HS-5 (cell line): ENCODE measurements at places on chromosomes 5 and 9.

DNA sequence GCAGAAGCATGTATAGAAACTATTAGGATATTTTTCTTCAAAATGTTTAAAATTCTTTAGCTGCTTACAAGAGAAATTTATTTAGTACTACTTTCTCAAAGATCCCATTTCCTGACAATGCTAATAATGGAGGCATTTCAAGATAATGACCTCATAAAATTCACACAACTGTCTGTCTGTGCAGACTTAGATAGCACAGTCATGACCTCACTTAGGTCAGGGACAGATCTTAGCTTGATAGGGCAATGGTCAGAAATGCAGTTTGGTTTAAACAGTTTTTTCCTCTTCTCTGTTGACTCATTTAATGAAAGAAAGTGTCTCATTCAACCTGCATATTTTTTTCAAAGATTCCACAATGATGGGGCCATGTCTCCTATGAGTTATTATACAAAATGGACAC is 128.4 kb downstream of the GRIA1 start:
- no peak for DNase-seq

DNA sequence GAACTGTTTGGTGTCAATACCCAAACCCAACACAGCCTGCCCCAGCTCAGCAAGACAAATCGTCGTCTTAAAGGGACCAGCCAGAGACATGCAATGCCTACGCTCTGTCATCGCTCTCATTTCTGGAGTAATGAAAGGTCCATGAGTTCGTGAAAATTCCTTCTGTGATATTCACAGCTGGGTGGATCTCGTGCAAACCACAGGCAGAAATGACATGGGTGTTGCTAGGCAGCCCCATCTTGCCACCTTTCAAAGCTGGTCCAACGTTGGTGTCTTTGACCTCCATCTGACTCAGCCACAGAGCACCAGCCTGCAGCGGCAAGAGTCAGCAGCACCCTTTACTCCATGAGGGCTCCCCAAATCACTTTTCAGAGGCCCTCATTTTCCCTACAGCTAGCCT is 215.3 kb downstream of the SLIT3 start:
- DNase-seq: no peak

- DNase-seq: peak; percentile 52
Observed at GRCh38 chr9:98380065-98380681, 124.7 kb upstream of the TBC1D2 start.

DNA sequence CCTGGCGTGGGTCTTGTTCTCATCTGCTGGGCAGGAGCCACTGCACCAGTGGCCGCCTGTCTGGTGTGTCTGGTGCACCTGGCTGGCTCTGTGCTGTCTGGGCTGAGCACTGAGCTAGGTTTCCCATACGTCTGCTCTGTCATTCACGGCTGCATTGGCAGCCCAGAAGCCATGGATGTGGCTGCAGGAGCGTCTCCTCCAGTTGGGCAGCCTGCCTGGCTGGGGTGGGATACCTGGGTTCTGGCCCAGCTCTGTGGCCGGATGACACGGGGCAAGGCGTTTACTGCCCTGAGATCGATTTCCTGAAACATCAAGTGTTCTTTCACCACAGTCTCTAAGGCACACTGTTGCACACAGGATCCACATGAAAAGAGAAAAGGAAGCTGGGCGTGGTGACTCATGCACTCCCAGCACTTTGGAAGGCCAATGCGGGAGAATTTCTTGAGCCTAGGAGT is 25.5 kb upstream of the SLC25A51 start:
- no peak for DNase-seq

- peak; percentile 11 for DNase-seq
Observed at GRCh38 chr5:99122976-99123375, 194.2 kb upstream of the CHD1 start.

- DNase-seq: no peak
Observed at GRCh38 chr5:112951124-112951702, 25.4 kb upstream of the DCP2 start.

- no peak for DNase-seq
Observed at GRCh38 chr9:14866200-14866749, 44.0 kb downstream of the FREM1 start.

- no peak for DNase-seq
Observed at GRCh38 chr5:50749873-50750272, 83.4 kb downstream of the PARP8 start.

- no peak for DNase-seq
Observed at GRCh38 chr5:21181609-21182125, 1193.7 kb upstream of the CDH18 start.

DNA sequence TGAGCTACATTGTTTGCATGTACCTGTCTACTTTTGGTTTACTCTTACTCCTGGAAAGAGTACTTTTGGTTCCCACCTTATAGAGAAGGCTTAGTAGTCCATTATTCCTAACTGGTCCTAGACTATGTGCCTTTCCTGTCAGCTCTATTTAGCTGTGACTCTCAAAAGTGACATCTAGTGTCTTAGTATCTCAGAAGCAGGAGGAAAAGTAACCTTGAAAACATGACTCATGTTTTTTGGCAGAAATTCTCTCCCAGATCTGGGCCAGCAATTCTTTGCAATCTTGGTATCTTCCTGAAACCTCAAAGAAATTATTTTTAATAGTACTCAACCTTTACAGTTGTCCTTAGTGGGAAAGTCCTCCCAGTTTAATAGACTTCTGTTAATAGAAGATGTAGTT is 691.7 kb upstream of the SEMA6A start:
- DNase-seq: peak; percentile 2

- DNase-seq: no peak
Observed at GRCh38 chr9:101139082-101139481, 110.6 kb downstream of the PLPPR1 start.

GRCh38 chr5:157159209-157159751 is 6.8 kb downstream of the GARIN3 start:
- no peak for DNase-seq

DNA sequence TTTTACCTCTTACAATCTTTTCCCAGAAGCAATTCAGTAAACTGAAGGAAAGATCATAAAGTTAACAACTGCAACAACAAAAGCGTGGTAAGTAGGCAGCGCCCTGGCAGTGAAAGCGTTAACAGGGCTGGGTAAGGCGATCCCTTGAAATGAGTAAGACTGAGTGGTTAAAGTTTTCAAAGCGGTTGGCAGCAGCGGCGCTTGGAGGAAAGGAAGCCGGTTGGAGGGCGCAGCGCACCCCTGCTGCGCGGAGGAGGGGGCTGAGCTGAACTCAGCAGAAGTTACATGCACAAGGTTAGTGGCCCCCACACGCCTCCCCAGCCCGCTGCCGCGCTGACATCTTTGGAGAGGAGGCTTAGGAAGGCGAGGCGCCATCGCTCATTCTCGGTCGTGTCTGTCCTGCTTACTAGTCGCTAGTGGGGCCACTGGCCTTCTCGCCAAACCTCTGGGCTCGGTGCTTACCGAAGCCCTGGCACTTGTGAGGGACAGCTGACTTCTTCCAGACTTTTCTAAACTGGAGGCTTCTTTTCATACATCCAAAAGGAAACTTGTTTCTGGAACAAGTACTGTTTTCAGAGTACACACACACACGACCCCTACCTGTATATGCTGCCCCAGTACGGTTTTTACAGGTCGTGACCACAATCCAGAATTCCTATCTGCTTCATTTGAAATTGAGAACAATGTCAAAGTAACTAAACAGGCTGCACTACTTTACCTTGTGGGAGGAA is at the start of gene SH3RF2:
Gene SH3RF2, plus strand, starts transcription at position 178 of the 731 bp plus-strand sequence. CDS start 1,351 bp downstream, outside the sequence.
- DNase-seq: no peak

DNA sequence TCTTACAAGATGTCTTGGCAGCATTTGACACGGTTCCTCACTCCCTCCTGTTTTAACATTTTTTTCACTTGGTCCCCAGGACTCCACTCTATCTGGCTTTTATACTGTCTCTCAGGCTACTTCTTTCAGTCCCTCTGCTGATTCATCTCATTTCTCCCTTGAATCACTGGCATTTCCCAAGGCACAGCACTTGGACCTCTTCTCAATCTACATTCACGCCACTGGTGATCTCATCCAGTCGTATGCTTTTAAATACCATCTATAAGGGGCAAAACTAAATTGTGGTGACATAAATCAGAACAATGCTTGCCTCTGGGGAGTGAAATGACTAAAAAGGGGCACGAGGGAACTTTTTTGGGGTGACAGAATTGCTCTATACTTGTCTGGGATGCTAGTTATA is 47.1 kb downstream of the MAPKAP1 start:
- peak; percentile 69 for DNase-seq

GRCh38 chr5:66993882-66994281 is 202.7 kb downstream of the CD180 start:
- DNase-seq: no peak

DNA sequence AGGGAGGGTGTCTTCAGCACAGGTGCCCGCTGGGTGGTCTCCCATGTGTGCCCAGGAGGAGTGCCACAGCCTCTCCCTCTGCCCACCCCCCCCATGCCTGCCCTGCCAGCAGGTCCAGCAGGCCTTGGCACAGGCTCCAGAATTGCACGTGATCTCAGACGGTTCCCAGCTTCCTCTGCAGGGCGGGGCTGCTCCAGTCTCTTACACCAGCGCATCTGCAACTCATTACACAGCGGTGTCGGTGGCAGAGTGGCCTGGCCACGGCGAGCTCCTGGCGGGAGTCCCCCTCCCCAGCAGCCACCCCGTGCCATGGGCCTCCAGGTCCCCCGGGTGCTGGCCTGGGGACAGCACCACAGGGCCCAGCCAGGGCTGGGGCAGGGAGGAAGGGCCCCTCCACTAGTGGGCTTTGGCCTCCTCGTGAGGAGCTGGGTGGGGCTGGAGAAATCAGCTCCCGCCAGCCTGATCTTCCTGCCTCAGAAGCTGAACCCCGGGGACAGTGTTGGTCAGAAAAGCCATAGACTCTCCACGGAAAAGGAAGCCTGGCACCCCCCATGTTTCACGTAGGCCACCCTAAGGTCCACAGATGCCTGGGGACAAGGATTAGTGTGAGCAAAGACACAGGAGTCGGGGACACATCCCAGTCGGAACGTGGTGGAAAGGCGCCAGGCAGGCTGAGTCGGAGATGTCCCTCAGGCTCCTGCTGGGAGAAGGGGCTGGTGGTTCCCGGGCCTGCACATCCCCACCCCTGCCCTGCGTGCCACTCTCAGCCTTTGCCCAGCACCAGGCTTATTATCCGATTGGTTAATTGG is 40.2 kb downstream of the RXRA start:
- DNase-seq: peak; percentile 64

GRCh38 chr9:27591093-27591492 is 17.8 kb upstream of the C9orf72 start:
- peak; percentile 4 for DNase-seq

DNA sequence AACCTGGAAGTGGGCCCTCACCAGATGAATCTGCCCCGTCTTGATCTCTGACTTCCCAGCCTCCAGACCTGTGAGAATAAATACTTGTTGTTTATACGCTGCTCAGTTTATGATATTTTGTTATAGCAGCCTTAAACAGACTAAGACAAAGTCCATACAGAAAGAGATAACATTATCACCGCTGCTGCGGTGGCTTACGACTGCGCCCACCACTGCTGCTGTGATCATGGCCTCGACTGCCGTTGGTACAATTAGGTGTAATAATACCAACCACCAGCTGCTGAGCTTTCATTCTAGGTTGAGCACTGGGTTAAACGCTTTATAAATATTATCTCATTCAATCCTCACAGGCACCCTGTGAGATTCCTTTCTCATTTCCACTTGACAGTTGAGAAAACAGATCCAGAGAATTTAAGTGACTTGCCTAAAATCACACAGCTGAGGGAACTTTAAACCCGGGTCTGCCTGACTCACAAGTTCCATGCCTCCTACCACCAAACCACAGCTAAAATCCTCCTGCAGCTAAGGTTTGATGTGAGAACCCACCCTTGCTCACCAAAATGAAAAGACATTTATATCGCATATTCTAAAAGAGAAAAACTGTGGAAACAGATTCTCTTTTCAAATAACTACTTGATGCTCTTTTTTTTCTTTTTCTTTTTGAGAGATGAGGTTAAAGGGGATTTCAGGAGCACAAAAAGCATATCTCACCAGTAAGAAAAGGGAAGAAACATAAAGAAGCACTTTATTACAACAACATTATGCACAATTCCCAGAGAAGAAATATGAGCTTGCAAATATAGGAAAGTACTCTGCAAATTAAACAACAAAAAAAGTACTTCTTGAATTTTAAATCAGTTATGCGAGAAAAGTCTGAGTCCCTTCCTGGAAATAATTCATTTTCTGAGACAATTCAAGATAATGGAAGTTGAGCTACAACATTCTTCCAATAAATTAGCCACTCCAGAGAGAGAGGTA is 23.9 kb downstream of the GOLM1 start:
- DNase-seq: no peak

- no peak for DNase-seq
Observed at GRCh38 chr5:1871441-1871840, 11.3 kb downstream of the IRX4 start.

GRCh38 chr5:68147659-68148058 is 67.9 kb upstream of the PIK3R1 start:
- DNase-seq: no peak

GRCh38 chr5:149113669-149114068 is 27.6 kb upstream of the ABLIM3 start:
- peak; percentile 83 for DNase-seq

DNA sequence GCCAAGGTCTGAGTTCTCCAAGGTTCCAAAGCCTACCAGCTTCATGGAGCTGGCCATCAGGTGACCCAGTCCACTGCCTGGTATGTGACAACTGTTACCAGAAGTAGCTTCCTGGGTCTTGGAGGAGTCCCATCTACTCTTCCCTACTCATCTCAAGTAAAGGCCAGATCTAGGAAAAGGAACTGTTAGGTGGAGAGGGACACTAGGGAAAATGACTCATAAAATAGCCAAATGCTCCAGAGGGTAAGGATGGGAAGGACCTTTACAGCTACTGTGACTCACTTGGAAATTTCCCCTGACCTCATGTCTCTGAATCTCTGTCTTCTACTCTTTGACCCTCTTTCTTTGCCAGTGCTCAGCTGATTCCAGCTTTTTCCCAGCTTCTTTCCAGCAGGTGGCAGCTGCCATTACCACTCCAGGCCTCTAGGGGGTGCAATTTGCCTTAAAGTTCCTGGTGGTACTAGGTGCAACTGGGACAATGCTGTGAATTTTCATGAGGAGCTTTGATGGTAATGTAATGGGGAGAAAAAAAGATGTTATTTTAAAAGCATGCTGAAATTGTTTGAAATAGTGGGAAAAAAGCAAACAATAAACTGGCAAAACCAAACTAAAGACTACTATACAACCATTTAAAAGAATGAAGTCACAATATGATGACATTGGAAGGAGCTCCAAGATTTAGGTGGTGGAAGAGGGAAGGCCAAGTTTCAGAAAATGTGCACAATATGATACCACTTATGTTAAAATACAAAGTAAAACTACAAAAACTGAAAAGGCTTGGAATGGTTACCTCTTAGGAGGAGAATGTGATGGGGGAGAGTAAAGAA is 27.1 kb upstream of the MYORG start:
- peak; percentile 63 for DNase-seq

DNA sequence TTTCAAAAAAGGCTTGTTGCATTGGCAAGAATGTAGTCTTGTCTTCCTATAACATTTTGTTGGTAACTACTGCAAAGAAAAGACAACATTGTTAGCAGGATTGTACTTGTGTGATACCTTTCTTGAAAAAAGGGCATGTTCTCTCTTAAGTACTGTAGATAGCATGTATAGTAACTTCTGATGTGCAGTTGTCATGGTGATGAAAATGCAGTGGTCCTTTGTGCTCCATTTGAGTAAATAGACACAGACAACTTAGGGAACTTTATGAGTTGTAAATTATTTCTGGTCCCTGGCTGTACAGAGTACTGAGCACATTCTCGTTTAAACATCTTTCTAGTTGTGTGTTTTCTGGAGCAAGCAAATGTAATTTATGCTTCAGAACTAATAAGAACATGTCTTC is 103.3 kb downstream of the CD180 start:
- DNase-seq: no peak

GRCh38 chr5:14313986-14314690 is 171.0 kb downstream of the TRIO start:
- DNase-seq: no peak
